ENCODE measurements at places on chromosomes 1 and 21. TPM values are rescaled to one million over a fixed set of nuclear protein-coding genes. Genes with fewer than 3 reads are reported as not detected.

DNA sequence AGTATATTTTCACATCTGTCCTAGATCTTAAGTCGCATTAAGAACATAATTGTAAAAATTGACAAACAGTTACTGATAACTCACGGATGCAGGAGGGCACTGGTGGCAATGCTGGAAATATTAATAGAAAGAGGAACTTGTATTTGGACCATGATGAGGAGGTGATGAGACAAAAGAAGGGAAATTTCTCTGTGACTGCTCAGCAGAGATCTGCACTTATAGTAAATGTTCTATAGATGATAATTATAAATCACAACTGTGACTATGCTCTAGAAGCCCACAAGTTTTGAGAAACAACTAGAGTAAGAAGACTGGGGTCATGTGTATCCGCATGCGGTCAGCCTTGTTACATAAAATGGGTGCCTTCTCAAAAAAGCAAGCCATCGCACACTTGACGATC, 8.7 kb upstream of the DUSP12 start:
- DNase-seq = no peak

DNA sequence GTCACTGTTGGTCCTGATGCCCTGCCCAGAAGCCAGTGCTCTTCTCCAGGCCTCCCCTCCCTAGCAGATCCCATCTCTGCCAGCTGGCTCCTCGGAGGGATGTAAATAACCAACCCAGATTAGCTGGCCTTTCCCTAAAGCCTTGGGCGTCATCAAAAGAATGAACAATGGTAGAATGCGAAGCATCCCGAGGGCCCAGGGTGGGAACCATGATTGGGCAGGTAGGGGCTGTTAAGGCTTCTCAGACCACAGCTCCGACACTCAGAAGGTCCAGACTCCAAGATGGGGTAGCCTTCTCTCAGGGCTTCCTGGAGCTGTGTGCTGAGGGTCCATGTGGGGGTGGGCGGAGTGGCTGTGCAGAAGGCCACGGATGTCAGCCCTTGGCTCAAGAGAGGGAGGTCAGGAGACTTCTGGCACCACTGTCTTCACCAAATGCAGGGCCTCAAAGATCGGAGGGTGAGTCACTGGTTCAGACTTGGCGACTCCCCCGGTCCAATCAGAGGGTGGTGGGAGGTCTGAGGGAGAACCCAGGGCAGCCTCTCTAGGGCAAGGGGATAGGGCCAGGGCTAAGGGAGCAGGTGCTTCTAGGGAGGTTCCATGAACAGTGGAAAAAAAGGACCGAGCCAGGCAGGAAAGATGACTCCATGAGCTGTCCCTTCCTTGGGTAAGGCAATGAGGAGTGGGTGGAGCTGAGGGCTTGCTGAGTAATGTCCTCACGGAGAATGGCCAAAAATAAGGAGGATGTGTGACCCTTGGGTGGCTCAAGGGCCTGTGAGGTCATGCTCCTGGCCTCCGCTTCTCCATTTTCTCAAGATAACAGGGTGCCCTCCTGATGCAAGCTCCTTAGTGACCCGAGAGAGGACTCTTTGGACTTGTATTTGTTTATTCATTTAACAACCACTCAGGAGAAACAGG, 58.4 kb upstream of the EPS8L3 start:
- DNase-seq = no peak

- DNase-seq = no peak
These were observed 72.4 kb downstream of the NTNG1 start for GRCh38 chr1:107213225-107213624.

GRCh38 chr1:213154056-213154685, 103.1 kb downstream of the RPS6KC1 start:
- DNase-seq = no peak

ZNF697 gene
- 9.7 TPM for total RNA-seq

TFF3 gene
- total RNA-seq = 11.9 TPM

DNA sequence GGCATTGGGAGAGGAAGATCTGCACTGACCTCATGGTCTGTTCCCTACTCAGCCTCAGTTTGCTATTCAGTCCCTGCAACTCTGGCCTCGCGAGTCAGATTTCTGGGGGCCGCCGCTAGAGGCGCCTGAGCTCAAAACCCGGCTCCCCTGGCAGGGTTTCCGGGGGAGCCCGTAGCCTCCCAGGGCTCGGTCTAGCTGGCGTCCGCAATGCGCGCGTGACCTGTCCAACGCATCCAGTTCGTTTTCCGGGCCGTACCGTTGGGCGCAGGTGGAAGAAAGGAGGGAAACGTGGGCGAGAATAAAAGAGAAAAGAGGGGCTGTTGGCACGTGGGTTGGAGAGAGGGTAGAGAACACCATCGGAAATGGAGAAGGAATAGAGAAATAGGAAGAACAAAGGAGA, at the start of gene ADAM30:
TSS of gene ADAM30 (minus strand) at position 213 of the 400 bp plus-strand sequence. CDS start at position 34, 179 bp downstream.
- no peak for DNase-seq

NEGR1 gene
- total RNA-seq = 29.9 TPM

DNA sequence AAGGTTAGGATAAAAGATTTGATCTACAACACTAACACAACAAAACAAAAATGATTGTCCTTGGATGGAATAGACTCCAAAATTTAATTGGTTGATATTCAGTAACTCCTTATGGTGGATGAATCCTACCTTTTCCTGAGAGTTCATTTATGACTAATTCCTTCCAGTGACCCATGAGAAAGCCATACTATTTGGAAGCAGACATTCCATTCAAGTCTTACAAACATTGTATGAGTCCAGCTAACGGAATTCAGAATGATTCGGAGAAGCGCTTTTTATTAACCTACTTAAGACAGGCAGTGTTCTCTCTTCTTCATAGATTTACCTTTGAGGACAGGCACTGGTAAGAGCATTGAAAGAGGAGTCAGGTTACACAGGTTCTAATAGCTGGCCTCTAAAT, 155.6 kb upstream of the ZNF648 start:
- no peak for DNase-seq
